ENCODE measurements at places on chromosomes 6 and 20.

DNA sequence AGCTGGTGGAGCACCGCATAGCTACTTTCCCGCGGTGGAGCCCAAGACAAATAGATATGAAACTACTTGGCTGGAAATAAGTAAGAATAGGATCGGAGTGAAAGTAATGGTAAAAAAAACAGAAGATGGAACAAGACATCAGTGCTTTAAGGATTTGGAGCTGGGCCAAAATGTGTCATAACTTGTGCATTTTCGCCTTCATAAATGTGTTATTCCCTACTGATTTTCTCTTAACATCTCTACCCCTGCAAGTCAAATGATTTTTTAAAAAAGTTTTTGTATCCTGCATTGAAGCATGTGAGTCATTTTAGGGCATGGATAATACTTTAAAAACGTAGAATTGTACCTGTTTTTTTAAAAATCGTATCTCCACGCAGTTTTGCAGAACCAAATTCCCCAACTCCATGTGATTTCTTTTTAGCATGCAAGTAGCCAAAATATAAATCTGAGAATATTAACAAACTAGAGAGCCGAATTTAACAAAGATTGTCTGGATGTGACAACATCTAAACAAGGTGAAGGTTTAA, 882 bp upstream of the FAM184A start:
- no peak for DNase-seq

DNA sequence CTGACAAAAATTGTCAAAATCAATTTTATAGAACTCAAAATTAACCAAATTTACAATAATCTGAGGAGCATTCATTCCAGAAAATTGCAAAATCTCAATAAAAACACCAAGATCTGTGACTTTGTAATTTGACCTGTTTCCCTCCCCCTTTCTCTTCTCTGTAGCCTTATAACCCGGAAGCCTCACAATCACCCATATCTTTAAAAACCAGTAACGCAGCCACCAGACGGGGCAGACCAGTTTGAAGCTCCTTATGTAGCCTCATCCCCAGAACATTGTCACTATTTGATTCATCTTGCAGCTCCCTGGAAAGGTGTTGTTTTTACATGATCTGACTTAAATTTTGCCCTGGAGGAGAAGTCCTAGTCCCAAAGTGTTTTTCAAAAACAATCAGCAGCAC, 27.5 kb upstream of the TGM6 start:
- no peak for DNase-seq

DNA sequence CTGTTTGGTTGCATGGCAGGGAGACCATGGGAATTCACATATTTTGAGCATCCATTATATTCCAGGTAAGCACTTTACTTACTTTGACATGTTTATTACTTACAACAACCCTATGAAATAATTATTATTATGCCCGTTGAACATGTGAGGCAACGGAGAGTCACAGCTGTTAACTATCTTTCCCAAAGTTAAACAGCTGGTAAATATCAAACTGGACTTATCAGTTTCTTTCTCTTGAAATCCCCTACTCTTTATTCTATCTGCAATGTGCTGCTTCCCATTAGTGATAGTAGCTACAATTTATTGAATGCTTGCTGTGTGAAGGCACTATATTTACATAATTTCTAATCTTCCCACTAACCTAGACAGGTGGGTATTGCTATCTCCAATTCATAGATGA, 847.7 kb upstream of the MAP3K7 start:
- DNase-seq, result no peak

GRCh38 chr20:25539742-25540672, 45.3 kb downstream of the NINL start:
- DNase-seq, result no peak

DNA sequence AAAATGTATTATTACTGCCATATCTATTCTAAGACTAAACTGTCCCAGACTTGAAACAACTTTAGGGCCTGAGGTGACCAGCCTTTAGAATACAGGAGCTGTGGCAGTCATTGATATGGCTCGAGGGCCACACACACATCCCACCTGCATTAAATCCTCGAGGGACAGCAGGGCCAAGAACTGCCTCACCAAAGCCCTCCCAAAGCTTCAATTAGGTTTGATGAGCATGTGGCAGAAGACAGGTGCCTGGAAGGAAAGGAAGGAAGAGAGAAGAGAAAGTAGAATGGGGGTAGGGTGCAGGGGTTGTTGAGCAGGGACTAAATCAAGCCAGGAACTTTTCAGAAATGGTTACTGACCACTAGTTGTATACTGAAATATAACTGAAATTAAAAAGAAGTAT, 115.0 kb downstream of the PDSS2 start:
- DNase-seq, result no peak

DNA sequence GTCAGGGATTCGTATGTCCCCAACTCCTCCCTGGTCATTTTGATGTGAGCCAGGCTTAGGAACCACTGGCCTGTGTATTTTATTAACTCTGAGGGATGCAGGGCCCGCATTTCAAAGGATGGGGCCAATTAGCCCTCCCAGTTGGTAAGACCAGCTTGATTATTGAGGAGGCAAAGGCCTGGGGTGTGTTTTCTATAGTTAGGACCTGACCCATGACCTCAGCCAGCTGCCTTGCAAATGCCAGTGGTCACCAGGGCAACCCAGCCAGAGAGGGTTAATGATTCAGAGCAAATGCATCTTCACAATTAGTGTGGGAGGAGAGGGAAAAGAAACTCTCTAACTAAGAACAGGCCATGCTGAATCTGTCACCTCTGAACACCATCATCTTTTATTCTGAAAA, 835.4 kb downstream of the MAFB start:
- DNase-seq, result no peak

- DNase-seq, result peak; percentile 89
Observed at GRCh38 chr6:28212510-28213212, 12.4 kb upstream of the ZSCAN9 start.

- DNase-seq, result no peak
Observed at GRCh38 chr6:134816300-134816699, 133.6 kb downstream of the ALDH8A1 start.

All from stimulated activated CD8-positive, alpha-beta memory T cell treated with anti-CD3 and anti-CD28 coated beads, Interleukin-4, amount 100 ng/mL, for 48 hours (primary cell).